ENCODE measurements at places on chromosomes 4 and X.

GRCh38 chrX:85977218-85977617 lies 70.1 kb downstream of the CHM start:
- no peak for DNase-seq

DNA sequence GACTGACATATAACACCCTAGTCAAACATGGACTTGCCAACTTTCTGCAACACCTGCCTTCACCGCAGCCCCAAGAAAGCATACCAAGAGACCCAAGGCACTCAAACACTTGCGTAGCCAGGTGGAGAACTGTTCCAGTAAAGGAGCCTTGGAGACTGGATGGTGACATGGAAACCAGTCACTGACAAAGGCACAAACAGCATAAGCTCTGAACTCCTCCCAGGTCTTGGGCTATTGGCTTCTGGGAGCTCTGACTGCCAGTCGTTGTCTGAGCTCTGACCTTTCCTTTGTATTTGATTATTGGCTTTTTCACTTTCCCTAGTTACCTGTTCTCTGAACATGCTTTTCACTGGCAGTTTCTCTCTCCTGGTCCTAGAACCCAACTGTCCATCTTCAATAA lies 38.3 kb downstream of the ARAP2 start:
- no peak for DNase-seq

DNA sequence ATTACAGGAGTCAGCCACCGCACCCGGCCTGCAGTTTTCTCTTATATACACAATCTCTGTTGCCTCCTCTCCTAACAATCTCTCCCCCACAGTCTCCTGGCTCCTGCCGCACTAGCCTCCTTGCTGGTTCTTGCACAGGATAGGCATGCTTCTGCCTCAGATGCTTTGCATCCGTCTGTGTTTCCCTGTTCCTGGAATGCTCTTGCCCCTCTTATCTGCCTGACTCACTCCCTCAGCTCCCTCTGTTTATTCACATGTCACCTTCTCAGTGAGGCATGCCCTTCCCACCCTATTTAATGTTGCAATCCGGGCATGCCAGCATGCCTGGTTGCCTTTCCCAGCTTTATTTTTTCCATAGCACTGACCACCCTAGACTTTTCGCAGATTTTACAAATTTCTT lies 161.9 kb downstream of the PHF8 start:
- DNase-seq: peak; percentile 9

- peak; percentile 20 for DNase-seq
Measured at GRCh38 chr4:149897783-149898182, 82.1 kb upstream of the IQCM start.

DNA sequence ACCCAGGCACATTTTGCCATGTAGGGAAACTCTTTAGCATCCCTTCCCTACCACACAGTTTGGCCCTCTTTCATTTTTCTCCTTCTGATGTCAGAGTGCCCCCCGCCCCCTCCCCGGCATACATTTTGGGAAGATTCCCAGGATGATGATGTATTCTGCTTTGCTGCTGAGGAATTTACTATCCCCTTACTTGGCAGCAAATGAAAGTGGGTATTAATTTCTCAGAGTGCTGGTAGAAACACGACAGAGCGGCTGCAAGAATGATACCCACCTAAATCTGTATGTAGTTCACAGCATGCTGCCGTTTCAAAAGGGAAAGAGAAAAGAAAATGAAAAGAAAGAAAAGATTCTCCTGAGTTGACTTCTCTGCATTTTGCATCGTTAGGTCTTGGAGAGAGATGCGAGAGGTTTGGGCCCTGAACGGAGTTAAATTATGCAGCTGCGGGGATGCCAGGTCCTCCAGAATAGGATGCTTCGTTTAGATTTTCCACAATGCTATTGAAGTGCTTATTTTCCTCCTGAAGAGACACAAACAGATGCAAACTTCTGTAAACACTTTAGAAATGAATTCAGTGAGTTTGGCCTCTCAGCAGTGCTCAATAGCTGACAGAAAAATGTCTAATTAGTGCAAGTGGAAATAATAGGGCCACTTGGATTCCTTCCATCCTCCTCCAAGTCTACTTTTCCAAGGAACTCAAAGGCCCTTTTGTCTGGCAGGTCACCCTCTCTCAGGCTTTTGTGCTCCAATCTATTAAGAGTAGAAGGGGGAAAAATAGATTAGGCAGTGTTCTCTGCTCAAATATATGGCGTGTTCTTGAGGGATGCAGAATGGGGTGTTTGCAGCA lies 106.2 kb downstream of the ALPK1 start:
- peak; percentile 6 for DNase-seq

GRCh38 chrX:120334151-120334550 lies 22.9 kb upstream of the TMEM255A start:
- DNase-seq: no peak

DNA sequence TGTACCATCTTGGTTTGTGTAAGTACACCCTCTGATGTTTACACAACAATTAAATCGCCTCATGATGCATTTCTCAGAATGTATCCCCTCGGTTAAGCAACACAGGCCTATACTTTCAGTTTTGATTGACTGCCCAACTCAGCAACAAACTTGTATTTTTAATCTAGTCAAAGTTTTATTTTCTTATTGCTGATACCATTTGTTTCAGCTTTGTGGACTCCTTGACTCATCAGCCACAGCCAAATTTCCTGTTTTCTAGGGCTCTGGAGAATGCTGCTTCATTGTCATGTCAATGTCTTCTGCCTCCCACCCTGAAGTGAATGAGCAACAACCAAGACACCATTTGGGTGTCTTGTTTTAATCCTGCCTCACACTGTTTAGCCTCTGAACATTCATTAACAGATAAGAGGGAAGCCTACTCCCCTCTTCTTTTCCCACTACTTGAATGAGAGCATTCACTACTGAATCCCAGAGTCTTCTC lies 14.0 kb downstream of the BBS12 start:
- no peak for DNase-seq

GRCh38 chrX:21375708-21376009 lies 1.4 kb downstream of the CNKSR2 start:
- DNase-seq: no peak

DNA sequence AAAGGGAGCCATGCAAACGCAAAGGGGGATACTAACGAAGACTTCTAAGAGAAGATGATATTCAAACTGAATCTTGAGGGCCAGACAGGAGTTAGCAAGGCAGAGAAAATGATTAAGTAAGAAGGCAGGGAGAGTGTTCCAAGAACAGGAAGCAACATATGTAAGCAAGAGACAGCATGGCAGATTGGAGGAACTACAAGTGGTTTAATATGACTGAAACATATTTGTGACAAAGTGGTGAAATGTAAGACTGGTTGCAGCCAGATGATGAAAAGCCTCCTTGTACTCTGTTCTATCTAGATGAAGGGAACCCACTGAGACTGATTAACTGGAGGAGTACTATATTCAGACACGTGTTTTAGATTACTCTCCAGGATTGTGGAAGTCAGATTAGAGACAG lies 116.6 kb upstream of the DIAPH2 start:
- no peak for DNase-seq

DNA sequence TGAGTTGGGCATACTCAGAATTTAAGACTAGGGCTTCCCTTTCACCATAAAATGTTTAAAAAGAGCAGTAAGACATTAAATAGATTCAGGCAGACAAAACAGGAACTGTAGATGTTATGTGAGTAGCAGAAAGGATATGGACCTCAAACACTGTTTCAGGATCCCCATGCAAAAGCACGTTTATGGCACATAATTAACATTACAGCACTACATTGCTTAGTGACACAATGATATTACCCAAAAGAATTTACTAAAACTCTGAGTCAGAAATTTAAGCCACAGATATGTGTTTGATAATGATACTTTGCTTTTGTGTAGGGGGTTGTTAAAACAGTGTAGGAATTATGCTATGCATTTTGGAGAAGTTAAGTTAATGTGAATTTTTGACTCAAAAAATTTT lies 266.3 kb downstream of the PDGFC start:
- DNase-seq: peak; percentile 72

DNA sequence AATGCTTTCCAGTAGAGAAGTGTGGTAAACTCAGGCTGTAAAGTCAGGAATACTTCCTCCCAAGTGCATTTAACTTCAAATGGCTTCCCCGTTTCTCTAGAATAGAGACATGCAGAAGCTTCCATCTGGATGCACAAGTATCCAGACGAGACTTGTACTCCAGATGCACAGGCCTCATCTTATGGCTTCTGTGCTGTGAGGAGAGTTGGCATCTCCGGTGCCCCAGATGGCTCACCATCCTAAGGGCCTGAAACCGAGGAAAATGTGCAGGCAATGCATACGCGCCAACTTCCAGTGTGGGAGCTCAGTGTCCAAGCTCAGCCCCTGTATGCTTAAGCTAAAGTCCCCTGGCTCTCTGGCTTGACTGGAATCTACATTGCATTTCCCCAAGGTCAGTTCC lies 184.0 kb upstream of the TBL1X start:
- DNase-seq: no peak

DNA sequence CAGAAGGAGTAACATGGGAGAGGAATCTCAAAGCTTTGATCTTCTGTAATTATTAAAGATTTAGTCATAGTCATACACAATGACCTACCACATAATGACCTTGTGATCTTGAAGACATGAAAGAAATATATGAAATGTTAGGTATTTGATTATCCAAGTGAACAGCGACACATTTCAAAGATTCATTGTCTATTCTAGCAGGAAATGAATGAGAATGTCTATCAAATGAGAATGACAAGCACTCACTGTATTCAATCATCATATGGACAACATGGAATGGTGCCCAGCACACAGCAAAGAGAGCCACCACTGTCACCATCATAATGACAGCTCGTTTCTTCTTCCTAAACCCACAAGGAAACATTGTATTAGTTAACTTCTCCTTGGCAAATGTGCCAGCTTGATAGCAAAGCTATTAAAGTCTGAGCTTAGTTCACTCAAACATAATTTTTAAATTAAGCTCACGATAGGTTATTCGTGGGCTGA lies 50.6 kb downstream of the QRFPR start:
- DNase-seq: no peak

DNA sequence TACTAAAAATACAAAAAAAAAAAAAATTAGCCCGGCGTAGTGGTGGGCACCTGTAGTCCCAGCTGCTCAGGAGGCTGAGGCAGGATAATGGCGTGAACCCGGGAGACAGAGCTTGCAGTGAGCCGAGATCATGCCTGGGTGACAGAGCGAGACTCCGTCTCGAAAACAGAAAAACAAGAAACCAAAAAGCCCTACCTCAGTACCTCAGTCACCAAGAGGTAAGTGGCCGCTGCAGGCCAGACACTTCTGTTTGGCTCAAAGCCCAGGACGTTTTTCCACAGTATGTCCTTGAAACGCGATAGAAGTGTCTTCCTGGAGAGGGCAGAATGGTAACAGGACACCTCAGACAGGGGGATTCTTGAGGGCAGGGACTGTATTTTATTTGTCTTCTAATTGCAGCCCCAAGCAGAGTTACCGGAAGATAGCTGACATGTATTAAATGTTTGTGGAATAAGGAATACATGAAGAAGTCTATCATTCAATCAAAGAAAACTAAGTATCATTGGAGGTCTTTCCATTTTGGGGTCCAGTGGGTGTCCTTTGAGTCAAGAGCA lies 63.6 kb downstream of the CLNK start:
- no peak for DNase-seq

DNA sequence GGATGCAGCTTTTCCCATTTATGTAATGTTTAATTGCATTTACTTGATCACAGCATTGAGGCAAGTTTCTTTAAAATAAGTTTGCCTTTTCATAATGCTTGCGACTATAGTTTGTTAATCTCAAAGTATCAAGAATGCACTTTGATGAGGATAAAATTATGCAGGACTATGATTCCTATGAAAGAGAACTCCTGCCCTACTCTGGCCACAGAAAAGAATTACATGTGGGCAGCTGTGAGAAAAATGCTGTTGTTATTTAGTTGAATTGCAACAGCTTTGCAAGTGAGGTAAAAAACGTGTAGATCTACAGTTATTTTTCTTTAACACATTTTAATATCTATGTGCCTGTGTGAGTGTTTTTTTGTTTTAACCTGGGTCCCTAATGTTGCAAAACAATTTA lies 12.5 kb upstream of the OSTC start:
- peak; percentile 55 for DNase-seq

- DNase-seq: peak; percentile 23
Measured at GRCh38 chr4:150382028-150382427, 199.9 kb upstream of the MAB21L2 start.

DNA sequence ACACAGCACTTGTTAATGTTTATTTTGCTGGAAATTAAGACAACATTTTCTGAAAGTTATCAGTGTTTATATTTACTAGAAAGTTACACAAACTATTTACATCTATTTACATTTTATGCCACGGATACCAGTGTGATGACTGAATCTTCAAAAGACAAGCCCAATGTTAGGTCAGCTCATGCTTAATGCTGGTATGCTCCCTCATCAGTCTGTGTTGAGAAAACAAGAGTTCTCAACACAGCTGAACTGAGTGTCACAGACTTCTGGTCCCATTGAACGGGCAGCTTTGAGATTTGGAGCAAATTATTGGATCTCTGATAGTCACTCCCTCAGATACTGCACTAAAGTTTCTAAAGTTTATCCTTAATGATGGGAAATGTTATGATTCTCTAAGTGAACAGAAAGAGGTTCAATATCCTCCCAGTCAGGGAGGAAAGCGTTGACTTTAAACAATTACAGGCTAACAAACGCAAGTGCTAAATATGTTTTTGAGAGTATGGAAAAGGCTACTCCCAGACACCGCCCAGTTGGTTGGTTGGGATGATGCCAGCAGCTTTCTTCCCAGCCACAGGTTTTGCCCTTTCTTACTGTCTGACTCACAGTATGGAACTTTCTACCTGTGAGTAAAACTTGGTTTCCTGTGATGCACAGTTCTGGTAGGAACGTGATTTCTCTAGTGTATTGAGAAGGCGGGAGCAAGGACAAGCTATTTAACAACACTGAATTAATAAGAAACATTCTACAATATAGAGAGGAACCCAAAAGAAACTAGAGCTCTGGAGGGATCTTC lies 1293.6 kb upstream of the TENM3 start:
- DNase-seq: no peak

- peak; percentile 16 for DNase-seq
Measured at GRCh38 chr4:154076921-154077320, 288.0 kb upstream of the SFRP2 start.

DNA sequence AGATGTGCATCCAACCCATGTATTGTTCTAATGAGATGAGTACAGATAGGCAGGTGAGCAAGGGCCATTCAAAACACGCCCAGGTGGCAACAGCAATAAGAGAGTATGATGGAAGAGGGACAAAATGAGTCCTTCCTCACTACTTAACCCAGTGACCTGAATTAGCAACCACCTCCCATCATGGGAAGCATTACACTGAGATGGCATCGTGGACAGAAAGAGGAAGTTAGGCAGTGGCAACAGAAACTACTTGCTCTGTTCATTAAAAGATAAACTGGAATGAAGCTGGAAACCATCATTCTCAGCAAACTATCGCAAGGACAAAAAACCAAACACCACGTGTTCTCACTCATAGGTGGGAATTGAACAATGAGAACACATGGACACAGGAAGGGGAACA lies 17.2 kb downstream of the RXFP1 start:
- DNase-seq: no peak

DNA sequence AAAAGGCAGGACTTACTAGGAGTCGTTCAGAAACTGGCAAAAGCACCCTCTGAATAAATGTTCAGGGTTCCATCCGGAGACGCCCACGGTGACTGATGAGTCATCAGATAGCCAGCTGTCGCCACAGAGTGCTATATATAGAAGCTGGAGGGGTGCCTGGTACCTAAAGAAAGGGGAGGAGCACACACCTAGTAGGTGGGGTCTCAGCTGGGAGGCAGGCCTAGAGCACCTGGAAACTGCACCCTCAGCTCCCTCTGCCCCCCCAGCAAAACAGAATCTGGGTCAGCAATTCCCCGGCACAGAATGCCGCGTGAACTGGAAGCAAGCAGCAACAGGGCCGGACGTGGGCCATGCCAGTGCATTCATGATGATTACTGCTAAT lies 242.0 kb downstream of the BCOR start:
- no peak for DNase-seq

- DNase-seq: no peak
Measured at GRCh38 chr4:159097785-159098184, 5.1 kb upstream of the RAPGEF2 start.
